ENCODE measurements at places on chromosomes 6 and 20.

DNA sequence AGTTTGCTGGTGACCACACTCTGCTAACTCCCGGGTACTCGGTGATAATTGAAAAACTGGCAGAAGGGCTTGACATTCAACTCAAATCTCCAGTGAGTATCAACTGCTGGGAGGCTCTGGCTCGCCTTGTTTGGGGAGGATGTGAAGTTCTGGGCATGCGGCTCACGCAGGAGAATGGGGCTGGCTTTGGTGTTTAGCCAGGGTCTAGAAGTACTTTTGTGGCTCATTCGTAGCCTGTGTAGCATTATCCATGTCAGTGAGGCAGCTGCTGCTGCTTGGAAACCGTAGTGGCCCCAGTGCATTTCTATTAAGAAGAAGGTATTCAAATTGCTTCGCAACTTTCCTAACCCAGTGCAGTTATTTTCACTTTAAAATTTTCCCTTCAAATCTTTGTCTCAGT, 52.2 kb downstream of the KDM1B start:
- no peak for DNase-seq

GRCh38 chr6:75486850-75487518, 6.6 kb downstream of the FILIP1 start:
- DNase-seq = no peak

DNA sequence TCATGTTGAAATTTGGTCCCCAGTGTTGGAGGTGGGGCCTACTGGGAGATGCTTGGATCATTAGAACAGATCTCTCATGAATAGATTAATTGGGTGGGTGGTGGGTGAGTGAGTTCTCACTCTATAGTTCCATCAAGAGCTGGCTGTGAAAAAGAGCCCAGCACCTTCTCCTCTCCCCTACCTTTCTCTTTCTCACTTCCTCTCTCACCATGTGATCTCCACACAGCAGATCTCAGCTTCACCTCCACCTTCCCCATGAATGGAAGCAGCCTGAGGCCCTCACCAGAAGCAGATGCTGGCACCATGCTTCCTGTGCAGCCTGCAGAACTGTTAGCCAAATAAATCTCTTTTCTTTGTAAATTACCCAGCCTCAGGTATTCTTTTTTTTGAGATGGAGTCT, 12.9 kb upstream of the GMNN start:
- no peak for DNase-seq

DNA sequence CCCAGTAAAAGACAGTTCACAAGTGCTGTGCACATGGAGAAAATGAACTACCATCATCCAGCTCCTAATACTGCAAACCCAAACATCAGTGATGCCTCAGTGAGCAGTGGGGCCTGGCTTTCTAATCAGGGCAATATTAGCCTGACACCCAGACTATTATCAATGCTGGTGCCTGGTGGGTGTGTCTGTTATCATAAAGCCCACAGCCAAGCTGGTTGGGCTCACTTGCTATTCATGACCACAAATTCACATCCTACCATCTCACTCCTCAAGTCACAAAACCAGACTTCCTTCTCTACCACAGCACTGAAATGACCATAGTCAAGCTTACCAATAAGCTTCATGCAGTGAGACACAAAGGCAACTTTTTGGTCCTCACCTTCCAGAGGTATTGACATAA, 180.8 kb upstream of the PLN start:
- no peak for DNase-seq

GRCh38 chr20:44367746-44368145, 12.2 kb downstream of the HNF4A start:
- DNase-seq = no peak
